LNCaP clone FGC (cell line): ENCODE measurements at places on chromosomes 5 and 9.
A peak's percentile ranks its signal among the peaks of the same experiment; 100 is the strongest.

DNA sequence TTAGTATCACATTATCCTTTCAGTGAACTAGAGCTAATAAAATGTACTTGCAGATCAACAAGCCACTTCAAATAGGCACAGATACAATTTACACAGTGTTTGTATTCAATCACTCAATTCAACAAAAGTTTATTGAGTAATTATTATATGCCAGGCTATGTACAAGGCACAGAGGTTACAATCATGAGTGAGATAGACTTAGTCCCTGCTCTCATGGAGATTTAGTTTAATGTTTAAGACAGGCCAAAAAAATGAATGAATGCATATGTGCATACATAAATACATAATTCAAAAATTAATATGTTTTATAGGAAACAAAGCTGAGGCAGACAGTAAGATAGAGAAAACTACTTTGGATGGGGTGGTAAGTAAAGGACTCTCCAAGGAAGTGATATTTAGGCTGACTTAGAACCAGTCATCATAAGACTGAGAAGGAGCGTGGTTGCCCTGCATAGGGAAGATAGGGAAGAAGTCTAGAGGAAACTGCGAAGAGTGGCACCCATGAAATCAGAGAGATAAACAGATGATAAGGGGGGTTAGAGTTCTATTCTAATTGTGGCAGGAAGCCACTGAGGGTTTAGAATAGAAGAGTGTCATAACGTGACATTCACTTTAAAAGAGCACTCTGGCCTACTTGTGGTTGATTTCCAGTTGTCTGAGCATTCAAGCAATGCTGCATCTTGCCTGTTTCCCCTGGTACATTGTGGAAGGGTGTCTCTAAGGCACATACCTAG, 49.7 kb upstream of the GRAMD2B start:
- DNase-seq, result no peak

GRCh38 chr5:173950829-173951228, 38.1 kb upstream of the C5orf47 start:
- no peak for DNase-seq

- no peak for DNase-seq
These were observed 564 bp downstream of the SLC25A25 start for GRCh38 chr9:128068386-128069205.

GRCh38 chr5:91118796-91119195, 264.3 kb downstream of the ARRDC3 start:
- no peak for DNase-seq

DNA sequence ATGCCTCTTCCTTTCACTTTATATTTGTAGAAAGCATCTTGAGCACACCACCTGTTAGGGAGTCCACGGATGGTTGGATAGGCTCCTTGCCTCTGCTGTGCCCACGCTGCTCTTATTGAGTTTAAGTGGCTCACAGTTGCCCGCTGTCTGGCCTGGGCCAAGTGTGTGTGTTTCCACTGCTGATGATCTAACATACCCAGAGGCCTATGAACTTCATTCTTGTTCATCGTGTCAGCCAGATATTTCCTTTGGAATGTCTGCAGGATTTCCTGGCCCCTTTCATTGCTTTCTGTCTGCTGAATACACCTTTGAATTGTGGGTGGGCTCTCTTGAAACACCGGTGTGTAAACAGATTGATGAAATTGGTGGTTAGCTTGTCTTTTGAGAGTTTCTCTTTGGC, 46.6 kb downstream of the MVB12B start:
- DNase-seq, result no peak

DNA sequence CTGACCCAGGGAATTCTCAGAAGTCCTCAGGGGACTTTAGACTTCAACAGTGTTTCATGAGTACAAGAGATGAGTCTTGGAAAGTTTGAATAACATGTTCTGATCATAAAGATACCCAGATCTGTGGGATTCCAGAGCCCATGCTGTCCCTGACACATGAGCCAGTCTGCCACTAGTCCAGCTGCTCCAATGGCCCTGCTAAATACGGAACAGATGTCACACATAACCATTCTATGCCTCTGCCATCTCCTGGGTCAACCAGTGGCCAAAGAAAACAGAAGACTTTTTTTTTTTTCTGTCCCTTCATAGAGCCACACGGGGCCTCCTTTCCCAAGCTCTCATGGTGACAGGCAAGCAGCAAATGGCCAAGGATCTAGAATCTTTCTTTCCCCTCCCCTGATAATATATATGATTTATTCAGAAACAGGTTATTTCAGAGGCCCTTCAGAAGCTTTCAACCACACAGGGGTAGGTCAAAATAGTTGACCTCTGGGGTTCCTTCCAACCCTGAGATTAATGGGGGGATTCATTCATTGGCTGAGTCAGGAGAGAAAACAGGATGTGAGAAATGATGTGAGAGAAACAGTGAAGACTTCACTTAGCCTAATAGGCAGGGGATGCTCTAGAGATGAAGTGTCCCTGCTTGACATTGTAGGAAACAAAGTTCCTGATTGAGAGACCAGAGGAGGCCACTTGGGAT, 367.7 kb downstream of the CDK5RAP2 start:
- no peak for DNase-seq

GRCh38 chr5:63022403-63022802, 443.8 kb downstream of the LRRC70 start:
- DNase-seq, result no peak

DNA sequence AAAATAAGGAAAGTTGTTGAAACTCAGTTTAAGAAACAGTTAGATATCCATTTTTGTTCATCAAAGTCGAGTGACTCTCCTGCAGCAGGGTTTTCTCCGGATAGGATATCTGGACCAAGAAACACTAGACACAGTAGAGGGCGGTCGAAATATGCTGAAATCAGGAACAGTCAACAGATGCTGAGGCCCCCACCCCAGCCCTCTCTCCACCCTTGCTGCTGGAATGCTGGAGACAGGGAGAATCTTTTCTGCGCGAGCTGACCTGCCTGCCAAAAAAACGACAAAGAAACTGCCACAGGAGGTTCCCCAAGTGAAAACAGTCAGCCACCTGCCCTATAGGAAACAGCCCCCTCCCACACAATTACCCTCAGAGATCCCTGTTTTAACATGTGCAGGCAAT, 4.3 kb upstream of the IL13 start:
- DNase-seq, result no peak

DNA sequence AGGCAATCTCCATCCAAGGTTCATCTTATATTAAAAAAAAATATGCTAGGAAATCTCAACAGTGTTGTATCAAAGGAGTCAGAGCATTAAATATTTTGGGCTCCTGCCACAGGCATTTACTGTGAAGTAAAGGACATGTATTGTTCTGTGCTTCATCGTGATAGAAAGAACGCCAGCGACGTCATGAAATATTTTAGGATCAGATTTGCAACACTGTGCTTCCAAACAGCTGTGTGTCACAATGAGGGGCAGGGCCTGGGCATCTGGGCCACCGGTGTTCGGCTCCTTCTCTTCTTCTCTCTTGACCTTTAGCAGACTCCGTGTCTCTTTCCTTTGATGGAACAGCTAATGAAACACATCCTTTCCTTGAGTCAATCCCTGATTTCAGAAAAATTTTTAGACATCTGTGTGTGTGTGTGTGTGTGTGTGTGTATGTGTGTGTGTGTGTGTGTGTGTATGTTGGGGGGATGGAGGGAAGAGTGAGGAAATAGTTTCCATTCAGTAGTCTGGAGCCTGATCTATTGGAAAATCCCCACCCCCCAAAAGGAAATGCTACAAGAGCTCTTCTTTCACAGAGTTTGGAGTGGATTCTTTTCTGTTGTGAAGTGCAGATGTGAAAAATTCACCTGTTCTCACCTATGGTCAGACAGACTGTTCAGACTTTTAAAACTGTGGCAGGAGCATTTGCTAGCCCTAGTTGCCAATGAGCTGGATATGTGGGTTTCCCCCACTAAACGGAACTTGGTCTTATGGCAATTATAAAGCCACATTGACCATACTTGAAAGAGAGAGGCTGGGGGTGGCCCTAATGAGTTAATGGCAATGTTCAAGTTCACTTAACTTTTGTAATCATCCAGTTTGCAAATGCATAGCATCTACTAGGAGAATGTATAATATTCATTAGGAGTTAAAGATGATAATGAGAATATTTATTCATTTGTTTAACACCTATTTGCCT, 18.1 kb upstream of the TNC start:
- DNase-seq, result no peak

DNA sequence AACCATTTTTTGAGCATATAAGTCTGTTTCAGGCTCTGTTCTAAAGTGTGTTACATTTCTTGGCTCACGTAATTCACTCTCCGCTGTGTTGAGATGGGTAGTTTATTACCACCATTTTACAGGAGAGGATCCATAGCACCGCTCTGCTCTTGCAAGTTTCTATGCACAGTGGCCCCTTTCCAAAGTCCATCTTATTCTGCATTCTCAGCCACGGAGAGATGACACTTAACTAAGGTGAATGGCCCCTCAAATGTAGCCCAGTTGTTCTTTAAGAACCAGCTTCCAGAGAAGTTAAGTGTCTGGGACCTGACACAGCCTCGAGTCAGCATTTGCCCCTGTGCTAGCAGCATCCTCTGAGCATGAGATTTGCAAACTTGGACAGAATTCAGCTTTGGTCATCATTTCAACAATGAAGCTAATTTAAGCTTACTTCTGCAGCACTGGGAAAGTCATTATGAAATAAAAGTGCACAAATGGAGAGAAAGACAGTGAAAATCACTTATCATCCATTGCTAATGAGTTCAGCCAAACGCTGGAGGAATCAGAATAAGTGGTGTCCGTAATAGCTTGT, 61.9 kb downstream of the FAM78A start:
- DNase-seq, result no peak

DNA sequence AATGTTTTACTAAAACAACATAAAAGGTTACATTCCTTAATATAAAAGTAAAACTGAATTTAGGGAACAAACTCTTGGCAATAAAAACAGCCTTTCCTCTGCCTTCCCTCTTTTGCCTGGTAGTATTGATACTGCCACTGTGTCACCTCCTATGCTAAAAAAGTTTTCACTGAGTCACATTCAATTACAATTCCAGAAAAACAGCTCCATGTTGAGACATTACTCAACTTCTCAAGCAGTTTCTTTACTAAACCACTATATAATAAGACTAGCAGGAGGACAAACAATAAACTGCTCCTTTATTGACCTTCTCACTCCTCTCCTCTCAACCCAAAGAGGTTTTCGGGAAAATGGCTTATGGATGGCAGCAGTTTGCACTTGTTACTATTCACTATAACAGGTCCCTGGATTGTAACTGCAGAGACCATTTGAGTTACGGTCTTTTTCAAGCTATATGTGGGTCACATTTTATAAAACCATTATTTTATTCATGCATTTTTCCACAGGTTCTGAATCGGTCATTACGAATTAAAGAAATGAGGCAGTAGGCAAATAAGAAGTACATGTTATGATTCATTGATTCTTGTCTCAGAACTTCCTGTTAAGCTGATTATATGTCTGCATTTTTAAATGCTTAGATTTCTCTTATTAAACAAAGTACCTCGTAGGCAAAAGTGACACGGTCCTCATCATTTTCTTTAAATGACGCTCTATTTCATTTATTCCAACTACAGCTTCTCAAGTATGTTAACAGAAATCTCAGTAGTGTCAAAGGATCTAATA, 2.1 kb downstream of the ZDHHC21 start:
- DNase-seq, result no peak

GRCh38 chr9:68711281-68711680, 6.2 kb downstream of the PIP5K1B start:
- DNase-seq, result peak; percentile 92

DNA sequence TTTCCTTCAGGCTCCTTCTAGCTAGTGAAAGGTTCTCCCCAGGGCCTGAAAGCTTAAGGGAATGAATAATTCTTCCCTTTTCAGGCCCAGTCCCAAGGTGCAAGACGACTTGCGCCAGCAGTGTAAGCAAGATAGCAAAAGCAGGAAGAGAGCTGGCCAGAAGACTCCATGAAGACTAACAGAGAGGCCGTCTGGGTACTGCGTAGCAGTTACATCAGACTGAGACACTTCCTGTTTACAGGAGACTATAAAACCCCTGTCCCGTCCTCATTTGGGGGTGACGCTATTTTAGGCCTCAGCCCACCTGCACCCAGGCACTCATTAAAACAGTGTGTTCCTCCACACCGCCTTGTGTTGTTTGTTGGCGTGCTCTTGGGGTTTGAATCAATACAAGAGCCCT, 90.7 kb upstream of the MOCS2 start:
- no peak for DNase-seq

DNA sequence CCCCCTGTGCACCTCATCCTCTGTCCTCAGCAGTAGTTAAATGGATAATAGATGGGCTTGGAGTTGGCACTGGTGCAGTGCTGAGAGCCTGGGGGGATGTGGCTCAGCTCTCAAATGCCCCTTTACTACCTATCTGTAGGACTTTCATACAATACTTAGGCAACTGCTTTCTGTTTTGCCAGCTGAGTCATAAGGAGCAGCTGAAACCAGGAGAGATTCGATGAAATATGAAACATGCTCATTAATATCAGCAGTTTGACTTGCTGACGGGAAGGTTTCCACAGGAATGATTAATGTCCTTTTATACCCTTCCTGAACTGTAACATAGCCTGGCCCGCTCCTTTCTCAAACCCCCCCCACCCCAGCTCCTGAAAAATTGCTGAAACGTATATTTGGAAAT, 142.6 kb downstream of the SAXO1 start:
- DNase-seq, result no peak

- DNase-seq, result no peak
These were observed 52.5 kb upstream of the CTNNA1 start for GRCh38 chr5:138700581-138701362.

DNA sequence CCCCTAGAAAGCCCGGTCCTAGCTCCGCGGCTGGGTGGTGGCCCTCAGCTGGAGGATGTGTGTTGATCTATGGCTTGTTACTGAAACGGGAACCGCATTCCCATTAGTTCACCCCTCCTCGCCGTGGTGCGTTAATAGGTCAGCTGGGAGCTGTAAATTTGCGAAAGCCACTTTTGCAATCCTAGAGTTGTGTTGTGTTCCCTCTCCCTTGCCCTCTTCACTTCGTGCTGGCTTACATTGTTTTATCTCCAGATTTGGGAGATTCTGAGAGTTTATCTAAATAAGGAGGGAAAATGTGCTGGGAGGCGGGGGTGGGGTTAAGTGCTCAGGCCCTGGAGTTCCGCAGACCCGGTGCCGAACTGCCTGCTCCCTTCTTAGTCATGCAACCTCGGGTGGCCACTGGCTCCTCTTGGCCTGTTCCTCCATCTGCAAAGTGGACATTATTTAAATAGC, 62.8 kb downstream of the HMCN2 start:
- DNase-seq, result no peak

GRCh38 chr5:151083081-151083676, 2.3 kb upstream of the TNIP1 start:
- DNase-seq, result no peak

GRCh38 chr5:56490971-56491468, 257.9 kb upstream of the ANKRD55 start:
- DNase-seq, result peak; percentile 43

- no peak for DNase-seq
These were observed 11.8 kb downstream of the RGMB start for GRCh38 chr5:98785244-98785643.

DNA sequence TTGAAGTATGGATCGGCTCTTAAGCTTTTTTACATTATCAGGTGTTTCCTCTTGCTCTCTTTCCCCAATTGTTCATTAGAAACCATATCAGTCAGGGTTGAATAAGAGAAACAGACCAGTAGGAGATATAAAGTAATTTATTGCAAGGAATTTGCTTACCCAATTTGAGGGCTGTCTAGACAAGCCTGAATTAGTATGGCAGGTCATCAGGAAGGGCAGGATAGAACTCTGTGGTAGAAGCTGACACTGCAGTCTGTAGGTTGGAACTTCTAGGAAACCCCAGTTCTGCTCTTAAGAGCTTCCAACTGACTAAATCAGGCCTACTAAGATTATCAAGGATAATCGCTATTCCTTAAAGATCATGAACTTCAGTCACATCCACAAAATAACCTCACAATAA, 24.3 kb downstream of the ISOC1 start:
- no peak for DNase-seq
